ENCODE measurements at places on chromosomes 11 and 22.

GRCh38 chr11:34055218-34056000 lies 3.9 kb downstream of the CAPRIN1 start:
- no peak for DNase-seq

- no peak for DNase-seq
These were observed 32.0 kb downstream of the IGHMBP2 start for GRCh38 chr11:68935516-68936357.

DNA sequence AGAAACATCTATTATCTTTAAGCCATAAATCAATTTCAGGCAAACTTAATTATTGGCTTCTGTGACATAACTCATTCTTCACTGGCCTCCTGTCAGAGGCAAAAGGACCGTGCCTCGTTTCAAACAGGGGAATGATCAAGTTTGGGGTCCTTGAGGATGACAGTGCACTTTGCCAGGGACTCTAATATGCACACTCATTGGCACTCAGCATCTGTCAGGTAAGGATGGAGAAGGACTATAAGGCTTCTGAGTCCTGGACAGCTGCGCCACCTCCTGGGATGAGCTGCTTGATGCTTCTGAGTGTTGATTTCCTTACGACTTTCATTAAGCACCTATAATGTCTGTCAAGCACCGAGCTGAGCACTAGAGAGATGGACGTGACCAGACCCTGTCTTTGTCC lies 20.2 kb downstream of the BPIFC start:
- DNase-seq, result no peak

DNA sequence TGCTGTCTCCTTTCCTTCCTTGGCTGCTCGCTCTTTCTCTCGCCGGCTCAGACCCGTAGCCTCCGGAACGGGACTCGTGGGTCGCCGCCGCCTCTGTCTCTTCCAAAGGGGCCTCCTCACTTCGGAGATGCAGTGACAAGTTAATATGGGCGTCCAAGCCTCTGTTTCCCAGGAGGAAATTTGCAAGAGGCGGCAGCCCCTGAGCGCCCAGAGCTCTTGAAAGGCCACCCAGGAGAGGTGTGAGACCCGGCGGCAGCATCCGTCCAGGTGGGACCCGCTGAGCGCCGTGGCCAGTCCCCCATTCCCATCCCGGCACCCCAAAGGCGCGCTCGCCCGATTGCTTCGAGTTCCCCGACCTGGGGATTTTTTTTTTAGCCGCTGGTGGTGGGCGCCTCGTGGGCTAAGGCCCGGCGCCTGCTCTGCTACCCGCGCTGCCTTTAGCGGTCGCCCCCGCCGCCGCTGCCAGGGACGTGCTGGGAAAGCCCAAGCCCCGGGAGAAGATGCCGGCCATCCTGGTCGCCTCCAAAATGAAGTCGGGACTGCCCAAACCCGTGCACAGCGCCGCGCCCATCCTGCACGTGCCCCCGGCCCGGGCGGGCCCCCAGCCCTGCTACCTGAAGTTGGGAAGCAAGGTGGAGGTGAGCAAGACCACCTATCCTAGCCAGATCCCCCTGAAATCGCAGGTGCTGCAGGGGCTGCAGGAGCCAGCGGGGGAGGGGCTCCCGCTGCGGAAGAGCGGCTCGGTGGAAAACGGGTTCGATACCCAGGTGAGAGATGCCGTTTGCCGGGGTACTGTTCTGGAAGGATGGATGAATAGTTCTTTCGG lies 772 bp downstream of the NAV2 start:
- no peak for DNase-seq

GRCh38 chr22:20546541-20546950 lies 39.1 kb downstream of the MED15 start:
- no peak for DNase-seq

GRCh38 chr11:45518833-45519535 lies 146.4 kb downstream of the CHST1 start:
- no peak for DNase-seq

GRCh38 chr11:37978647-37979046 lies 1380.6 kb upstream of the RAG2 start:
- DNase-seq, result no peak

DNA sequence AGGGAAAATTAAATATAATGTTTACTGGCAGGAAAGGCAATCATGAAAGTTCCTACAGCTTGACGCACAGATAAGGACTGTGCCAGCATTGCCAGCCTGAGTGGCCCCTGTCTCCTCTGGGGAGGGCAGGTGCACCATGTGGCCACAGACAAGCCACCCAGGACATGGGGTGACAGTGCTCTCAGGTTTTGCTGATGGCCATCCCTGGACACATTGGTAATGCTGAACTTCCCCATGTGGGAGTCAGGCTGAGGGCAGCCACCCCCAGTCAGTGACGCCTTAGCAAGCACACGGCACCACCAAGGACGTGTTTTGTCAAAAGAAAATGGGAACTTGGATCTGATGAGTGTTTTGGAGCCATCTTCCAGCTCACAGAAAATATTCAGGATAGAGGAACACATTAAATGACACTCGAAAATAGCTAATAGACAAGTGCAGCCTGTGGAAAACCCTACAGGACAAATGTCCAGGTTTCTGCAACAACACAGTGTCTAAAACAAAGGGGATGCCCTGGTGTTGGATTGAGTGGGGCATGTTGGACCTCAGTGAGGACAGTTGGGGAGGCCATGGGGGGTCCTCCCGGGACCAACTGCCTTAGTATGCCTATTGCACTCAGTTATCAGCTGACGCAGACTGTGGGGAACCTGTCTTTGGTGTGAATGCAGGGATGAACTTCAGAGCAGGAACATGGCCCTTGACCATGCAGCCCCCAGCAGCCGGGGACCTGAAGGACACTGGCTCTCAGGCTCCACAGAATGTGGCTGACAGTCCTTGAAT lies 1450.5 kb downstream of the BRD1 start:
- no peak for DNase-seq

DNA sequence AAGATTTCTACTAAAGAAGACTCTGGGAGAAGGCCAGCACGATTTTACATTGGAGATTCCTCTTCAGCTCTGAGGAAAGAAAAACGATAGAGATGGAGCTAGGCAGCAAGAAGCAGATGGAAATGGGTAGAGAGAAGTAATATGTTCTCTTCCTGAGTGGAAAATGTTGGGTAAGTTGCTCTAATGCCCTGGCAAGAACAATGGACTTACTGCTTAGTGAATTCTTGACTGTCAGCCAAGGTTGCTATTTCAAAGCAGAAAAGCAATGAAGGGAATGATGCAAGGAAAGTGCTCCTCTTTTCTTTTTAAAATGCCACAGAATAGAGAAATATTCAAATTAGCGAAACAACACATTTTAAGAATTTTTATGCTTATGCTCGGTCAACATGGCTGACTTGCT lies 38.4 kb upstream of the CWF19L2 start:
- no peak for DNase-seq

DNA sequence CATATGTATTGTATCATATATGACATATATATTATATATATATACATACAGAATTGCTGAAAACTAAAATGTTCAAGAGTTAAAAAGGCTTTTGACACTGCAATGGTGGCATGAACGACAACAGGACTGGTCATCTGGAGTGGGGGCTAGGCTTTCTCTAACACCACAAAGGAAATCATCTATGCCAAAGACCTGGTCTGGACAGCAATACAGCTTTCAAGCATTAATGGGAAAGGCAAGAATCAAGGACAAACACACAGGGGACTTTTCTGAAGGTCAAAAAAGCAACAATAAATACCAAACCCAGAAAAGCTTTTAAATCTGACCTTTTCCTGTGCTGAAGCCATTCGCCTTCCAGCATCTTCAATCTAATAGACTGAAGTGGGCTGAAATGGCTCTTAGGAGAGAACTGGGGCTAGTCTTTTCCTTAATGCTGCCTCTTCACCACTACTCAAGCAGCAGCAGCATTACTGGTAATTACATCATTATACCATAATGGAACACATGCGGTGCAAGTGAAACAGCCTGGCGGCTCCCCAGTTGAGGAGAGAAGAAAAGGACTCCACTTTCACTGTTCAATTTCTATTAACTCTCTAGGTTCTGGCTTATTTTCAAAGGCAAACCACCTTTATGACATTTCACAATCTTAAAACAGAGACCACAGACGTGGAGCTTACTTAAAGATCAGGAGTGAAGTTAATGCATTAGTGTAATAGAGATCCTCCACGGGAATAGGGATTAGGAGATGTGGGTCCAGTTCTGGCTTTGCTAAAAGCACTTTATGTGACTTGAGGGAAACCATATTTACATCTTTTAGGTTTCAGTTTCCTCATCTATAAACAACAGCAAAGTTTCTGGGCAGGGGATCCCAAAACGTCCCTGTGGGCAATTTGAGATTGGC lies 63.0 kb downstream of the GAB2 start:
- DNase-seq, result no peak

GRCh38 chr11:3802011-3802790 lies 4.8 kb upstream of the NUP98 start:
- no peak for DNase-seq

GRCh38 chr11:62132689-62133293 lies 9.0 kb downstream of the INCENP start:
- DNase-seq, result no peak

DNA sequence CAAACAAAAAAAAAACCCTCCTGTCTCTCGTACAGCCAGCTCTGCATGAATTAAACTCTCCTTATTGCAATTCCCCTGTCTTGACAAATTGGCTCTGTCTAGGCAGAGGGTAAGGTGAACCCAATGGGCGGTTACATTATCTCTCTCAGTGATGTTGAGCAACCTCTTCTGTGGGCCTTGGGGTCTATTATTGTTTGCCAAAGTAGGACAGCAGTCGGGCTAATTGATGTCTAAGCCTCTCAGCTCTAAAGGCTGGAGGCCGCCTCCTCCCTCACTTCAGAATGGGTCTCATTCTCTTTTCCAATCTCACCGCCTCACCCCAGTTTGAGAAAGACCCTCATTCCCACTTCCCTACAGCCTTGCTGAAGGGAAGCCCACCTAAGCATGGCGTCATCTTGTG lies 1.3 kb upstream of the SLC25A45 start:
- no peak for DNase-seq

DNA sequence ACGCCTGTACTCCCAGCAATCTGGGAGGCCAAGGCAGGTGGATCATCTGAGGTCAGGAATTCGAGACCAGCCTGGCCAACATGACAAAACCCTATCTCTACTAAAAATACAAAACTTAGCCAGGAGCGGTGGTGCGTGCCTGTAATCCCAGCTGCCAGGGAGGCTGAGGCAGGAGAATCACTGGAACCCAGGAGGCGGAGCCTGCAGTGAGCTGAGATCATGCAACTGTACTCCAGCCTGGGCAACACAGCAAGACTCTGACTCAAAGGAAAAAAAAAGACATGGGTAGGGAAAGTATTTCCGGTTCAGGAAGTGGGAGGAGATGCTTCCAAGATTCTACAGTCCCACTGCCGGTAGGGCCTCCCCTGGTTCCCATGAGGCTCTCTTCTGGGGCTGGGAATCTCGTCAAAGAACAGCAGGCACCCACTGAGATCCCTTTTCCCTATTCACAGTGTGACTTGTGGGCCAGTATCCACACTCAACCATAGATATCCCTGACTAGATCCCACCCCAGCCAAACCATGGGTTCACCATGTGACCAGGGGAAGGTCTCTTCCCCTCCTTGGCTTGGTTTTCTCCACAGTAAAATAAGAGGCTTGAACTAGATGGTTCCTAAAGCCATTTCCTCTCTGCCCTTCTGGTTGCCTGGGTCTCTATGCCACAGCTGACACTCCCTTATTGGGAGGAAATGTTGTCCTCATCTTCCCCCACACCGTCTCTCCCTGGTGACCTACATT lies 443.3 kb downstream of the BUD13 start:
- no peak for DNase-seq

- no peak for DNase-seq
These were observed 57.0 kb downstream of the RBFOX2 start for GRCh38 chr22:35971456-35972119.

DNA sequence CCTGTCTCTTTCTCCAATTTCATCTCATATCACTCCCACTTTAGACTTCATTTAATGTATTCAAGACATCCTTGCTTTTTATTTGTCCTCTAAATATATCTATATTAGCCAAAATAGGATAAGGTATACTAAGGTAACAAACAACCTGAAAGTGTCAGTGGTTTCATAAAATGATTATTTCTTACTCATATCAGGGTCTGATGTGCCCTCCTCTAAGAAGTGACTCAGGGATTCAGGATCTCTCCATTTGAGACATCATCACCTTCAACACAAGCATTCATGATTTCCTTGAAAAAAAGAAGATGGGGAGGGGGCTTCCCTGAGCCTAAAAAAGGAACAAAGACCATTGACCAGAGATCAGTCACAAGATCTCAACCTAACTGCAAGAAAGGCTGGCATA lies 131.4 kb upstream of the POU2AF2 start:
- DNase-seq, result no peak

DNA sequence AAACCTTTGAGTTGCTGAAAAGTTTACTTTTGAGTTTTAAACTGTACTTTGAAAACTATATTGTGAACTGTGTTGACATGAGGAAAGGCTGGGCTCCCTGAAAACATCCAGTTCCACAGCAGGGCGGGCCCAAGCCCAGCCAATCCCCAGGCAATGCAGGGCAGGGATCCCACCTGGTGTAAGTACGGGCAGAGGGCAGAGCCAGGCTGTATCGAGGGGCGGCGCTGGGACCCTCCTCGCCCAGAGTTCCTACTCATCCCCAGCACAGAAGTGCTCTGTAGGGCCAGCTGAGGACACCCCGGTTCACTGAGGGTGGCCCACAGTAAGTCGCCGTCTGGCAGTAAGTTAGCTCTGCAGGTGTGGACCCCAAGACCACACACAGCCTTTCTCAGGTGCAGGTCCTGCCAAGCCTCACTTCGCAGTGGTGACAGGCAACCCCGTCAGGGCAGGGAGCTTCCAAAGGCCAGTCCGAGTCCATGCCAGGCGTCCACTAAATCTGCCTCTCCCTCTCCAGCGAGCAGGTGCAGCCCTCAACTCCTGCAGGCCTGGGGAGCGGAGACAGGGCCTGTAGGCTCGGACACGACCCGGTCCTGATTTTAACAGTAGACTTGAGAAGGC lies 6.3 kb downstream of the RASSF7 start:
- DNase-seq, result no peak

- DNase-seq, result no peak
These were observed 18.4 kb upstream of the OSBPL5 start for GRCh38 chr11:3183523-3183922.

Data from stimulated activated CD8-positive, alpha-beta memory T cell treated with anti-CD3 and anti-CD28 coated beads, Interleukin-4, amount 100 ng/mL, for 4 hours (primary cell).